ENCODE measurements at places on chromosomes 16 and 17. TPM values are rescaled to one million over a fixed set of nuclear protein-coding genes. Genes with fewer than 3 reads are reported as not detected.

DNA sequence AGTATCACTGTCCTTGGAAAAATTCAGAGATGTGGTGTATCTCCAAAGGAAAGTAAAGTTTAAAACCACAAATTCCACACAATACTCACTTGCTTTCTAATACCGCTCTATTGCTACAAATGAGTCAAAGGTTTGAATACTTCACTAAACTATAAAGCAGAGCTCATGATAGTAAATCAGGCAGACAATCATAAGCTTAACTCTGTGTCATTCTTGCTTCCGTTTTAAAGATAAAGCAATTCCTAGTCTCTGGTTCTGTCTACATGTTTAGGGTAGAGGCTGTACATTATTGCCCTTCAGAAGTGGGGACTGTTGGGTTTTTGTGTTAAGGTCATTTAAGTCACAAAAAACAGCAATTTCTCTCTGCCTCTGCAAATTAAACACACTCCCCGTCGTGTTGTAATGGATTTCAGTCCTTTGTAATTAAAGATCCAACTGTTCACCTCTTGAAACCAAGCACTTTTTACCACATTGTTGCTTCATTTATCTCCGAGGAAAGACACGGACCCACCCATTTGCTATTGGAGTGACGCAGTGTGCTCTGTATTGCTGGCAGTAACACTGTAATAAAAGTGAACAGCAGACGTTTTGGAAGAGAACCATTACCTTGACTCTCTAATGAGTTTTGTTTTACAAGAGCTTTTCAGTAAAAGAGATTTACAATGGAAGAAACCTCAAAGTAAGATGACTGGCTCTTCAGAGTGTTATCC is 83.1 kb upstream of the CNTNAP4 start:
- no peak for DNase-seq

DNA sequence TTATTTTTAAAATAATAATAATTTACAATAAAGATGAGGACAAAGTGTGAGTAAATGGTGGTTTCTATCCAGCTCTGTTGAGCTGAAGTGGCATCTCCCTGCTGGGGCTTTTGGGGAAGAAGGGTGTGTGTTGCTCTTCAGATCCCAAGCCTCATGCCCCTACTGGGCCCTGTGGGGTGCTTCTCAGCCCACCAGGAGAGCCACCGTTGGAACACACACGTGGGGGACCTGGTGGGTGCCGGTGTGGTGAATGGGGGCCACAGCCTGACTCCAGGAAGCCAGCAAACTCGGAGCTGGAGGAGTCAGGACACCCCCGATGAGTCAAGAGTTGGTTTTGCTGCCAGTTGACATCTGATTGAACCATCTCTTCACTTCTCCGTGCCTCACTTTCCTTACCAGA is 37.8 kb upstream of the STH start:
- no peak for DNase-seq

DNA sequence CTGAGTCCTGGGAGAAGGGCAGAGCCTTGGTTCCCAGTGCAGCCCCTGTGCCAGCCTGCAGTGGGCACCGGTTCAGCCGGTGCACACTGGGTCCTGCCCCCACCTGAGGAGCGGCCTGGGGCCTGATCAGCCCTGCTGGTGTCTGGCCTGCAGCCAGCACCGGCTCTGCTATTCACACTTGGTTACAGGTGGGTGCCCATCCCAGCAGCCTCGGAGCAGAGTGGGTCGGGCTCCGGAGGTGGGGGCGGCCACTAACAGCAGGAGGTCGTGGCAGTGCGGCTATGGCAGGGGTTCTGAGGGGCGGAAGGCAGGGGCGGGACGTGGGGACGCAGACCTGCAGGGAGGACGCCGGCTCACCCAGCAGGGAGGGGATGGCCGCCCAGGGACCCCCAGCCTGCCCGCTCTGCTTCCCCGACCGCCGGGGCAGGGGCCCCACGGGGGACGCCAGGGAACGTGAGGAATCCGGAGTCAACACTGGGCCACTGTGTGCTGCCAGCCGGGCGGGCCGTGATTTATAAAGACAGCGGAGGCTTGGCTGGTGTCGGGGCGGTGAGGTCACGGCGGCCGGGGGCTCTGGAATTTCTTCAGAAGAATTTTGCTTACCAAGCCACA is 20.3 kb downstream of the METRNL start:
- no peak for DNase-seq

- DNase-seq, result no peak
Observed at GRCh38 chr16:24778671-24779070, 49.2 kb downstream of the TNRC6A start.

DNA sequence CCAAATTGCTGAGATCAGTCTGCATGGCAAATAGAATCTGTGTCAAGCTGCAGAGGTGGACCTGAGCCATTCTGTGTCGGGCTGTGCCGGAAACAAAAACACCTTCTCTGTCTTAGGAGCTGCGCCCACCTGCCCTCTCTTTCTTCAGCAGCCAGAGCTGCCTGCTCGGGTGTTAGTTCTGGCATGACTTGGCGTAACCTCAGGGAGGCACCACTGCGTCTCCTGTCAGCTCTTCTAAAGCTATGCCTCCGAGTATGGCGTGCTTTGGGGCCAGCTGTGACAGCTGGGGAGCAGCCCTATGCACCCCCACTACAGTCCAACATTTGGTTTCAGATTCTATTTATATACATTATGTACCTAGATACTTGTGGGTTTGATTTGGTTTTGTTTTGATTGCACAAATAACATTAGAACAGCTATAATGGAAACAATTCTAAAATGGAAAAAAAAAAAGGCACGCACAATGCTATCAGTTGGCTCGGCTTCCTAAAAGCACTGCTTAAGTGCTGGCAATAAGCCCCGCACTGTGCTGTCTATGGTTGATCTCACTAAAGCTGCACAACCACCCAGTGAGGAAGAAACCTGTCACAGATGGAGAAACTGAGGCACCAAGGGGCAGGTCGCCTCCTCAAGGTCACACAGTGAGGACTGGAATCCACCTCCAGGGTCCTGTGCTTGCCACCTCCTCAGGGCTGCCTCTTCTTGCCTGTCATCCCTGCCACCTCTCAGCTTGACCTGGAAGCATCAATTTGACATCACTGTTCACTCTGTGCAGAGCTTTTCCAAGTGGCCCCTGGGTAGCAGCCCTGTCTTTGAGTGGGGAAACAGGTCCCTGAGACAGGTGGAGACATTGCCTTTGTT is 18.7 kb upstream of the ADGRG1 start:
- no peak for DNase-seq

DNA sequence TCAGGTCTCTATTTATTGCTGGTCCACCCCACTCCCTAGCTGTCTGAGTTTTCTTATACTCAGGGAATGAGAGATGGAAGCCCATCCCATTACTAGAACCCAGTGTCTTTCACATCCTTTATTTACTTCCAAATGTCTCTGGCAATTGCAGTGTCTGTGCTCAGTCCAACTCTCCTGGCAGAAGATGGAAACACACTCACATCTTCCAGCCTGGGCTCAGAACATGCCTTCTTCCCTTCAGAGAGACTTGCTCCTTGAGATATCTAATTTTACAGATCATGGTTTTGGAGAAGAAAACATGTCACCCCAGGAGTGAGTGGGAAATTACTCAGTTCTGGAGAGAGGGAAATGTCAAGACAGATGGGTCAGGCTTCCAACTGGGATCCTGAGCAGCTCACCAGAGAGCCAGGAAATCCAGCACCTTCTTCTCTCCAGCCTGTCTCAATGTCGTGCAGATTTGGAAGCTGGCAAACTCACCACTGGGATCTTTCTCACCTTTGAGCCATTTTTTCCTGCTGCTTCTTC is 494.4 kb downstream of the HS3ST4 start:
- no peak for DNase-seq

- no peak for DNase-seq
Observed at GRCh38 chr17:77231076-77231871, 90.5 kb downstream of the SEC14L1 start.

Gene RUNDC3A
- 3.4 TPM for polyA plus RNA-seq

Gene CIBAR2
- 1.3 TPM for polyA plus RNA-seq

Measured in right lung (tissue), 10 donors.